ENCODE measurements at places on chromosomes 11 and 22.

- no peak for DNase-seq
These were observed 276.2 kb upstream of the TRIM48 start for GRCh38 chr11:54985731-54986130.

- DNase-seq, result peak; percentile 48
These were observed 1062.8 kb downstream of the DLG2 start for GRCh38 chr11:84564180-84564866.

DNA sequence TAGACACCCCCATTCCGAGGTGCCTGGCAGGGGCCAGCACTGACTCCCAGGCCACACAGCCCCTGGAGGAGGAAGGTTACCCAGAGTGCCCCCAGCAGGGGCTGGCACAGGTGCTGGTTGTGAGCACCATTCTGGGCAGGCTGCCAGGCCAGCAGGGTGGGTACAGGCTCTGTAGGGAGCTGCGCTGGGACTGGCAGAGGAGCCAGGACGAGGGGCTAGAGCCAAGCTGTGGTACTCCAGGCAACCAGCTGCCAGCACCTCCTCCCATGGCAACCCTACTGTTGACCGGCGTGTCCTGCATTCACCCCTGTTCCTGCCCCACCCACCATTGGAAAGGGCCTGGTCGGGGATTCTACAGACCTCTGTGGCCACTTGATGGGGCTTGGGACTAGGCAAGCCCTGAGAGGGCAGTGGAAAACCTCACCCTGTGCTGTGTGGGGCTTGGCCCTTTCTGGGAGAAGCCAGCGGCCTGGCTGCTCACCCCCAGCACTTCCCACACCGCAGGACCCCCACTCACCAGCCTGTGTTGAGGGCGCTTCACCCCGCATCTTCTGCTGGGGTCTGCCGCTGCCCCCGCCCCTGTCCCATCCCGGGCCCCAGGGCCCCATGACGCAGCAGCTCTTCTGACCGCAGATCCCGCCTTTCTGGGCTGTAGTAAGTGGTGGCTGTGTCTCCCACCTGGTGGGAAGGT lies 1.9 kb downstream of the CLDN5 start:
- no peak for DNase-seq

DNA sequence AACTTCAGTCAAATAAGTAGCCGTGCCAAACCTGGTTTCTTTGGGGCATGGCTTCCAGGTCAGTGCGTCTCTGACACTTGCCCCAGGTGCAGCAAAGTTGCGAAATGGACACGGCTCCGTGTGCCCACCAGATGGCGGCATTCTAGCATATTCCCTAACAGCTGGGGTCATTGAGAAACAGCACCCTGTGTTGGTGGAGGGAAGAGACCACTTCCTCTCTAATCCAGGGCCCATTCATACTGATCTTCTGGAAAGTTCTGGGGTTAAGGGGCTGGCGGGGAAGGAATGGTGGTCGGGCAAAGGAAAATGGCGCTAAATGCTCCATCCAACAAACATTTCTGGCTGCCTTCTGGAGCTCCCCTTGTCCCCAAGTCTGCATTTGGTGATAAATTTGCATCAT lies 141.2 kb upstream of the TIMP3 start:
- DNase-seq, result peak; percentile 71

GRCh38 chr22:44413211-44413610 lies 84.8 kb downstream of the RTL6 start:
- no peak for DNase-seq

- DNase-seq, result no peak
These were observed 84.1 kb downstream of the DGCR2 start for GRCh38 chr22:19038164-19038546.

GRCh38 chr22:29937940-29938693 lies 55.1 kb downstream of the MTMR3 start:
- DNase-seq, result no peak

- no peak for DNase-seq
These were observed at the start of gene TBX10 for GRCh38 chr11:67639438-67639859. TBX10 (minus strand) TSS chr11:67639763; CDS start chr11:67639472, 291 bp downstream.

DNA sequence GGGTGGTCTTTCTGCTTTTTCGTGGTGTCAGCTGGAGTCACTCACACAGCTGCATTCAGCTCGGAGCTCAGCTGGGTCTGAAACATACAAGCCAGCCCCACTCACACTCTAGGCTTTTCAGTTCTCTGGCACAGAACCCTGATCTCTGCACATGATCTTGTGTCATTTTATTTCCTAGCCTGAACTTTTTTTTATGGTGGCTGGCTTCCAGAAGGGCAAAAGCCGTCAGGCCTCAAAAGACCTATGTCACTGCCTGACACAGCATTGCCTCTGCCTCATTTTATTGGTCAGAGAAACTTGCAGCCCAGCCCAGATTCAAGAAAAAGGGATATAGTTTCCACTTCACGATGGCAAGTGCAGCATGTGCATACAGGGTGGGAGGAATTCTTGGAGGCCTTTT lies 117.8 kb downstream of the NTM start:
- DNase-seq, result no peak

GRCh38 chr11:125371431-125371935 lies 124.6 kb downstream of the FEZ1 start:
- DNase-seq, result no peak

Data from MCF 10A (cell line).